NCI-H1417 treated with DMSO at 0.1 percent for 48 hours (cell line): ENCODE measurements at places on chromosomes 3 and 15.

GRCh38 chr3:175608911-175609310 lies 749.8 kb downstream of the NAALADL2 start:
- no peak for DNase-seq

DNA sequence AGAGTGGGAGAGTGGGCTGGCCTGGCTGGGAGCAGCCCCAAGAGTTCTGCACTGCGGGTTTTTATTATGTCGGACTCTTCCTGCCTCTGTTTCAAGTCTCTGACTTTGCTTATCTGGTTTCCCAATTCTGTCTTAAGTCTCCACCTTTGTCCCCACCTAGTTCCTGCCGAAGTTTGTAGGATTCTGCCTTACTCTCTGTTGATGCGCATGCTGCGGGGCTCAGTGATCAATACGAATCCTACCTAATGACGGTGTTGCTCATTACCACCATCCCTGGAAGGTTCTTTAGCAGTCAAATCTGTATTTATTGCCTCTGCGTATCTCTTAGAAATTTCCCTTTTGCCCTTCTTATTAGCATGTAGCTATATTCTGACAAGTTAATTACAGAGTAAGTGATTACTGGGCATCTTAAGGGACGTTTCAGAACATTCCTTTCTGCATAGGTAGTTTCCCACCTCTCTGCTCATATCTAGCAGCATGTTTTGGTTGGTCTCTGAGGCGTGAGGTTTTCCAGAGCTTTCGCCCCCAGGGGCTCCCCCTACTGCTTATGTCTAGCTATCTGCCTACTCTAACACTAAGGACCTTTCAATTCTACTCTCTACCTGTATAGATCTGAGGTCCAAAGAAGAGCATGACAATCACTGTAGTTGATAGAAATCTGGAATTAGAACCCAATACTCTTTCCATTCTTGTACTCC lies 236.0 kb upstream of the EIF1B start:
- no peak for DNase-seq

DNA sequence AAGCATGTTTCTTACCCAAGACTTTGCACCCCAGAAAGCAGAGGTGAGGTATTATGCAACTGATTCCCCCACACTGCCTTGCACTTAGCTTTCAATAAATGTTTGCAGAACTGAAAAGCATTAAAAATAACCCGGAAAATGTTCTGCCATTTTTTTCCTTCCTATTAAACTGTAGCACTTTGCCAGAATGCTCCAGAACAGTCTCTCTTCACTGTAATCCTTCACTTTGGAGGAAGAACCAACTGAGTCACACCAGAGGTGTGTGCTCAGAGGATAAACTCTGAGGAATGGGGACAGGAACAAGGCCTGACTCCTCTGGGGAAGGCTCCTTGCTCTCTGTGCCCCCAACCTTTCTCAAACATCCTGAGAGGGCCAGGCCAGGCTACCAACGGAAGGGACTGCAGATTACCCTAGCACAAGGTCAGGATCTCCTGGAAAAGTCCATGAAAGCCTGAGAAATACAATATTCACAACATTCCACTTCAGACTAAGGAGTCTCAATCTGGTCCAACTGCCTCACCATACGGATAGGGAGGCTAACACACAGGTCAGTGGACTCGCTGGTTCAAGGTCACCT lies 19.0 kb downstream of the ANP32A start:
- DNase-seq: no peak

- DNase-seq: no peak
These were observed 32.1 kb downstream of the HACD2 start for GRCh38 chr3:123552768-123553167.
